Uterus (tissue), 4 donors: ENCODE measurements at places on chromosomes 2 and 18. TPM values are rescaled to one million over a fixed set of nuclear protein-coding genes. Genes with fewer than 3 reads are reported as not detected.

MYL12B gene
- total RNA-seq: 266 TPM

VWC2L gene
- not detected for total RNA-seq

APOB gene
- not detected for total RNA-seq

GNLY gene
- not detected for total RNA-seq

RBM43 gene
- total RNA-seq: 3.5 TPM

HSBP1L1 gene
- 9.4 TPM for total RNA-seq

GALNT1 gene
- 13.6 TPM for total RNA-seq

SPDYA gene
- 3.2 TPM for total RNA-seq

MROH2A gene
- total RNA-seq: not detected

ALPP gene
- total RNA-seq: not detected

IL1RN gene
- total RNA-seq: not detected

DES gene
- total RNA-seq: 578 TPM

MSTN gene
- total RNA-seq: not detected

ALPG gene
- total RNA-seq: not detected

CYS1 gene
- 9.1 TPM for total RNA-seq

PAX8 gene
- 2.8 TPM for total RNA-seq

NOL4 gene
- not detected for total RNA-seq

DNAJC5G gene
- 0.77 TPM for total RNA-seq

RBM45 gene
- 4.7 TPM for total RNA-seq

PID1 gene
- 38.8 TPM for total RNA-seq

ZNF396 gene
- 0.59 TPM for total RNA-seq

RAB17 gene
- total RNA-seq: 3.5 TPM

TMEM150A gene
- total RNA-seq: not detected

IL1R1 gene
- total RNA-seq: 45.7 TPM

COL5A2 gene
- 908 TPM for total RNA-seq

IL1F10 gene
- total RNA-seq: not detected

CDCA7 gene
- total RNA-seq: 8.6 TPM

CBLN2 gene
- not detected for total RNA-seq

NEU2 gene
- total RNA-seq: not detected

NOSTRIN gene
- 181 TPM for total RNA-seq

ANKRD30BL gene
- total RNA-seq: 1.2 TPM

LRP2 gene
- 0.06 TPM for total RNA-seq

FARP2 gene
- total RNA-seq: 92.0 TPM

FAM110C gene
- total RNA-seq: 13.2 TPM
